ENCODE measurements at places on chromosomes 1 and 21. TPM values are rescaled to one million over a fixed set of nuclear protein-coding genes. Genes with fewer than 3 reads are reported as not detected.

The TIMM17A gene
- total RNA-seq = 74.7 TPM

The AMY2B gene
- total RNA-seq = 79.4 TPM

The LCE2A gene
- not detected for total RNA-seq

The HEYL gene
- total RNA-seq = 1.4 TPM

The ZBTB7B gene
- total RNA-seq = 3.5 TPM
